ENCODE measurements at places on chromosomes 13 and 19.

- no peak for DNase-seq
These were observed 56.0 kb downstream of the IFT88 start for GRCh38 chr13:20623000-20623399.

GRCh38 chr13:51995677-51996551, 15.3 kb downstream of the ATP7B start:
- no peak for DNase-seq

GRCh38 chr13:25752957-25753551, 298.8 kb downstream of the SHISA2 start:
- peak; percentile 62 for DNase-seq

GRCh38 chr13:27120811-27121210, 50.8 kb downstream of the USP12 start:
- no peak for DNase-seq

DNA sequence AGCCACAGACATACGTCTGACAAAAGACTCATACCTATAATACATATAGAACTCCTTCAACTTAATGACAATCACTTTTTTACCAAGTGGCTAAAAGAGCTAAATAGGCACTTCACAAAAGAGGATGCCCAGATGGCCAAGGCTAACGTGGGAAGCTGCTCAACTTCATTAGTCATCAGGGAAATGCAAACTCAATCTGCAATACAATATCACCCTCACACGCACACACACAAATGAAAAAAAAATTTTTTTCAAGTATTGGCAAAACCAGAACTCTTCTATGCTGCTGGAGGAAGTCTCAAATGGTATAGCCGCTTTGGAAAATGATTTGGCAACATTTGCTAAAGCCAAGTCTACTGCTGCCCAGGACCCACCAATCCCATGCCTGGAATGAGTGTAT, 14.6 kb upstream of the DNMT1 start:
- DNase-seq, result no peak

DNA sequence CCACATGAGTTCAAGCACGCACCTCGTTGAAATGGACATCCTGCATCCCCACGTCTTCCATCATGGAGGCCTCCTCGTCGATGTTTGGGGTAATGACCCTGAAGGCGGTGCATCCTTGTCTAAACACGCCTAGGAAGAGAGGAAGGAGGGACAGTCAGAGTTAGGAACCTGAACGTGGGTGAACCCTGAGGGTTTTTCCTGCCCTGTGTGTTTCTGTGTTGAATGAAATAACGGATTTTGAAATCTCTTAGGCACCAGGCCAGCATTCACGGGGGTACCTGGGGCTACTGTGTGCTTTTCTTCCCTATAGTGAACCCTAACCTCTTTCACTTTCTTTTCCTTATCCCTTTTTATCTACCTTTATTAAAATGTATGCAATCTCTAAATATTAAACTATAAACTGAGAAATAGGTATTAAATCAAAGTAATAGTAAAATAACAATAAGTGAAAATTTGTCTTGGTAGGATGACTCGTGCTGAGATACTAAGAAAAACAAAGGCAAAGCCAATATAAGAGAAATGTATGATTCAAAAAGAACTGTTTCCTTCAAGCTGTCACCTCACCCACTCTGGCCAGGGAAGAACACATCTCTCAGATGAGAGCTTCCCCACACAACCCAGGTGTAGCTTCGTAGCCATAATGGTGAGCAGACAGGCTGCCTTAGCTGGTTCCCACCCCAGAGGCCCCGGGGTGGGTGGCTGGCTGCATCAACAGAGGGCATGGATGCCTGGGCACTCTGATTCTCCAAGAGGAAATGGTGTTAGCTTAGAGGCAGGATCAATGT, 72.1 kb upstream of the SLC15A1 start:
- DNase-seq, result no peak

GRCh38 chr13:45828256-45828968, 23.1 kb downstream of the SIAH3 start:
- no peak for DNase-seq

DNA sequence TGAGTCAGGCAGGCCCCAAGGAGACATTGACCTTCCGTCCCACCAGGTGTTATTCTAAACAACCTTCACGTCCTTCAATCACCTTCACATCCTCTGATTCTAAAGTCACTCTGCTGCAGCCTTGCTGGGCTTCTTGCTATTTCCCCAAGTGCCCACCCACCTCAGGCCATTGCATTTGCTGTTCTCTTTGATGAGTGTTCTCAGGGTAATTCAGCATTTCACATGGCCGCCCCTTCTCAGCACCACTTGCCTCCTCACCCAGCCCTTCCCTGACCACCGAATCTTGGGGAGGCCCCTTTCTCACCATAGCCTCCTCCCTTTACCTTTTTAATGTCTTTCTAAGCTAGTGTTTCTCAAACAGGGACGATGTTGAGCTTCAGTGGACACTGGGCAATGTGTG, 4.6 kb downstream of the ZNF805 start:
- DNase-seq, result no peak

DNA sequence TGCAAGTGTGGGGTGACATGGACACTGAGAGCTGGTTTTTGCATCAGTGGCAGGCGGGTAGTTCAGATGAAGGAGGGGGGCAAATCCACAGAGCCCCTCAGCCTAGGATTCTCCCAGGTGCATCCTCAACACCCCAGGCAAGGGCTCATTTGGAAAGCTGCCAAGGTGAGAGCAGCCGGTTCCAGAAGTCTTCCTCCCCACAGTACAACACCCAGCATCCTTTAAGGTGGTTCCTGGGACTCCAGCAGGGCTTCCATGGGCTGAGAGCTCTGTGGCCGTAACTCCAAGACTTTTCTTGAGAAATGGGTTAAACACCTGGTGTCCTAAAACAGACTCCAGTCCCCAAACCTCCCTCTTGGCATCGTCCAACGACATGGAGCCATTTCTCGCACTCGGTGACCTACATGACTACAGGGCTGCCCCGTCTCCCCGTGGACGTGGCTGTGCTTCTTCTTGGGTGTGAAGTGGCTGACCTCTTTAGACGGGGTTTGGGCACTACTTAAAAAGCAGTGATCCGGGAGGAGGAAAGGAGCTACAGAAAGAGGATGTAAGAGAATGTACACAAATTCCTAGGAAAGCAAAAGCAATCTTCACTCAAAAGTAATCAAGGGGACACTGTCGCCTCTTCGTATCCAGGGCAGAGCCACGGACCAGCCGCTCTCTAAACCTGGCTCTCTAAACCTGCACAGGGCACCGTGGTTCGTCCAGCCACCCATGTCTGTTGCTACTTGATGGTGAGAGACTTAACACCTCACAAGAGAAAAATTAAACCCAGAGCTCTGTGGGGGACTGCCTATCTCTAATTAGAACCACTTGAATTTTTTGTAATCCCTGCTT, 25.5 kb downstream of the RANBP3 start:
- no peak for DNase-seq

GRCh38 chr19:34667349-34668076, 9.4 kb downstream of the SCGB2B2 start:
- DNase-seq, result no peak

DNA sequence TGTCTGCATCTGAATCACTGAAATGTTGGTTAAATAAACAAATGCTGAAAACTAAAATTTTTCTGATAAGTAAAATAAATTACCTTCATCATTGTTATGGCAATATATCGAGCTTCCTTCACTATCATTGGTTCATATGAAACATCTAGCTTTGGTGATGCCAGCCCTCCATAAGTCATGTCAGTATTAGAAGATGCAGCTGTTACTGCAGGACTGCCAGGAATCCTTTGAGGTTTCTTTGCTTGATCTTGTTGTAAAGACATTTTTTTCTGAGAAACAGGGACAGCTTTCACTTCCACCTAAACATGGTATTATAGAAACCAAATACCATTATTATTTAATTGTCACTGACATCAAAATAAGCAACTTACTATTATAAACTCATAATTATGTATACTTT, 123.7 kb upstream of the FBXL3 start:
- no peak for DNase-seq
